NCI-H82 (cell line): ENCODE measurements at places on chromosomes 1 and 21.

GRCh38 chr1:18384471-18384870, 96.3 kb upstream of the KLHDC7A start:
- DNase-seq, result peak; percentile 21

- DNase-seq, result no peak
Measured at GRCh38 chr1:32138965-32139364, 31.1 kb downstream of the KPNA6 start.

GRCh38 chr1:54792686-54793282, 8.3 kb downstream of the TTC22 start:
- peak; percentile 89 for DNase-seq

GRCh38 chr1:57886376-57886775, 462.5 kb upstream of the DAB1 start:
- no peak for DNase-seq

DNA sequence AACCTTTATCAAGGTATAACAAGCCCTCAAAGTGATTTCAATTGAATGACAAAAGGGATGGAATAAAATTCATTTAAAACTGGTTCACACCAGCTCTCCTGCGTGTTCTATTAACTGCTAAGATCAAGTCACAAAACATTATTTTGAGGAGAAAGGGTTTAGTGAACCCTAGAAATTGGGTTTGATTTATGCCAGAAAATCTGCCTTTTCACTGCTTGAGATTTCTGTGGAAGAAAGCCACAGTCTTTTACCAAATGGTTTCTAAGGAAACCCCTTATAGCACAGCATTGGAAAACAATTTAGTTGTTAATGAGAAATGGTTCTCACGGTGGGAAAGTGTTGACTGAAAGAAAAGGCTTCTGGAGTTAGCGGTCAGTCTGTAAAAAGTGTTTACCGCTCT, 43.6 kb upstream of the DPH5 start:
- no peak for DNase-seq

GRCh38 chr1:156140879-156141707, 12.3 kb upstream of the SEMA4A start:
- peak; percentile 77 for DNase-seq

- peak; percentile 83 for DNase-seq
Measured at GRCh38 chr1:234611847-234612351, 1.9 kb upstream of the IRF2BP2 start.

- DNase-seq, result no peak
Measured at GRCh38 chr1:103859721-103860120, 110.0 kb downstream of the AMY1C start.

DNA sequence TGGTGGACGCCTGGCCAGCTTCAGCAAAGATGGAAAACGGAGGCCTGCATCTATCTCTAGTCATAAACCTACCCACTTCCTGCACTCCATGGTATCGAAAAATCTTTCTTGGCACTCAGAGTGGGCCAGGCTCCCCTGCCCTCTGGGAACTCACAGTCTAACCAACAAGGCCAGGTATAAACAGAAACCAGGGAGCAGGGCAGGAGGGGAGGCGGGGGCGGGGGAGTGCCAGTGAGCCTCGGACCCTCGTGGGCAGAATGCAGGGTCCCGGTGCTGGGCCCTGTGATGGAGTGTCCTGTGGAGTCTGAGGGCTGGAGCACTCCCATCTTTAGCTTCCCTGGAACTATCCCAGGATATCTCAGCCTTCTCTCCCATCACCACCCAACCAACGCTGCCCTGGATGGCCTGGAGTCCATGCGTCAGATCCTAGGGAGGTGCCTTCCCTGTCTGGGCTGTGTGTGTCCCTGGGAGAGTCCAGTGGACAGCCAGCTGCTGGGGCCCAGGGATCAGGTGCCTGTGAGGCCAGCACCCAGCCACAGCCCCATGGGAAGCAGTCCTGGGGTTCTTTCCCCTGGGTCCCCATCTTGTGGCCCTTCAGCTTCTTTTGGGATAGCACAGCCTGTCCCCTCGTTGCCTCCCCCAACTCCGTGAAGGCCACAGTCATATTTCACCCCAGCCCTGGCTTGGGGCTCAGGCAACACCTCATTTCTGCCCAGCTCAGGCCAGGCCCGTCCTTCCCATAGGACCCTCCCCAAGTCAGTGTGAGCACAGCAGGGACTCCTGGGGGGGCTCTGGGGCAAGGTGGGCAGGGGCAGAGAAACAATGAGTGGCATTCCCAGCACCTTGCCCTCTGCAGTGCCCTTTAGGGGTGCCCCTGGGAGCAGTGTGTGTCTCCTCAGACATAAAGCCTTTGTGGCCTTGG, 1.1 kb upstream of the EPS8L3 start:
- DNase-seq, result no peak

GRCh38 chr1:55582084-55582483, 366.9 kb upstream of the USP24 start:
- no peak for DNase-seq

GRCh38 chr1:222010306-222010705, 268.4 kb upstream of the DUSP10 start:
- DNase-seq, result no peak

- DNase-seq, result peak; percentile 75
Measured at GRCh38 chr21:17903029-17903806, 84.1 kb upstream of the C21orf91 start.

- DNase-seq, result peak; percentile 24
Measured at GRCh38 chr1:244060686-244061085, 9.6 kb downstream of the ZBTB18 start.

GRCh38 chr1:58928514-58928913, 144.7 kb upstream of the JUN start:
- no peak for DNase-seq

- no peak for DNase-seq
Measured at GRCh38 chr1:246577720-246578106, 11.5 kb downstream of the CNST start.

DNA sequence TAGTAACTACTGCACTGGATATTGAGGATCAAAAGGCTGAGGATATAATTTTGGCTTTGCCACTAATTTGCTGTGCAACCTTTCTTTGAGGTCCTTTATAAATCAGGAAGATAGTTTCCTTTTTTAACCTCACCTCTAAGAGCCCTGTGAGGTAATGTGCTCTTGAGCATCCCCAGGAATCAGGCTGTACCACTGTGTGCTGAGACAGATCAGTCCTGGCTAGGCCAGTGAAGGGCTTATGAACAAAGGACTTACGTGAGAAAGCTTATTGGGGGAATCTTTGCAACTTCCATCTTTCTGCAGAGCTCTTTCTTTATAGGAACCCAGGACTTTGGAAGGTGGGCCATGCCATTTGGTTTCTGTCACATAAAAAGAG, 188.9 kb downstream of the SIPA1L2 start:
- no peak for DNase-seq

GRCh38 chr1:166170075-166170474, 3.3 kb upstream of the FAM78B start:
- DNase-seq, result no peak

DNA sequence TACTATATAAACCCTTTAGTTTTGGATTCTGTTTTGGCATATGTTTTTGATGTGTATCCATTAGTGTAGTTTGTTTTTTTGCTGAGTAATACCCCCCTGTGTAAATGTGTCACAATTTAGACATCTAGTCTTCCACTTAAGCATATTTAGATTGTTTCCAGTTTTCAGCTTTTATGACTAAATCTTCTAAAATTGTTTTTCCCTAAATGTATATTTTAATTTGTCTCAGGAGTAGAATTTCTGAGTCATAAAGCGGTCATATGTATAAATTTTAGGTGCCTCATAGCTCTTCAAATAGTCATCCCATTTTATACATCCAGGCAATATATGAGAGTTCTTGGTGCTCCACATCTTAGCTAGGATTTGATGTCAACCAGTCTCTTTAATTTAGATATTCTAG, 1348.0 kb downstream of the MRPL39 start:
- DNase-seq, result no peak

DNA sequence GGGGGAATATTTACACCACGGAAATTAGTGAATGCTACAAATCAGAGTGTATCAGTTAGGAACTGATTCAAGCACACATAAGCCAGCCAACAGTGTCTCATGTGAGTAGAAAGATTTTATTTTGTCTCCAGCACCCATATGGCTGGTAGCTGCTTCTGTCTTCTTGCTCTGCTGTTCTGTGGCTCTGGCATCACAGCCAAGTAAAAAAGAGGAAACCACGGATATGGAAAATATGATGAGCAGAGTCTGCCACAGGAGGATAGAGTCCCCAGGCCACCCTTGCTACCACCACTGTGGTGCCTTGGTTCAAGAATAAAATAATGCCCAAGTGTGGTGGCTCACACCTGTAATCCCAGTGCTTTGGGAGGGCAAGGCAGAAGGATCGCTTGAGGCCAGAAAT, 53.6 kb upstream of the SPOCD1 start:
- no peak for DNase-seq

DNA sequence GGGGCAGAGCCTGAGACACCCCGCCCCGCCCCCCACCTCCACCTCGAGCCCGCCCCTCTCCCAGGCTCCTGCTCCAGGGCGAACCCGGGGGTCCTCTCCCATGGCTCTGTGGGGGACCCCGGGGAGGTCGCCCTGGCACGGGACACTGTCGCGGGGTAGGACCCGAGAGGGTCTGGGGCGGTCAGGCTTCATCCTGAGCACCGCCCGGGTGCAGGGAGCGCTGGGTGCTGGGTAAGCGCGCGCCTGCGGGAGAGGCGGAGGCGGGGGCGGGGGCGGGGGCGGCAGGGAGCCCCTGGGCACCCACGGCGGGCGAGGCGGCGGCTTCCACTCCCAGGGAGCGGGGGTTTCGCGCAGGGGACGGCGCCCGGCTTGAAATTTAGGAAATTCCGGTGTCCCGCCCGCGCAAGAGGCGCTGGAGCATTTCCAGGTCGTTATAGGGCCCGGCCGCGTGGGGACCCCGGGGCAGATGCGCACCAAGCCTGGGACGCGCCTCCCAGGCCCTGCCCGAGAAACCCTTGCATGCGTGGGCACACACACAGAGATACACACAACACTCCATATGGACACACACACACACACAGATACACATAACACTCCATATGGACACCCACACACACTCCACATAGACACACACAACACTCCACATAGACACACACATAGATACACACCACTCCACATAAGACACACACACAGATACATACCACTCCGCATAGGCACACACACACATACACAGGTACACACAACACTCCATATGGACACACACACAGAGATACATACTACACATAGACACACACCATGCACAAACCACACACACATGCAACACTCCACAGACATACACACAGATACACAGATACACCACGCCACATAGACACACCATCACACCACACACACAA, 48.7 kb upstream of the SLC19A1 start:
- DNase-seq, result peak; percentile 67

GRCh38 chr1:75338616-75339483, 204.7 kb downstream of the LHX8 start:
- no peak for DNase-seq

GRCh38 chr1:13983393-13983792, 283.4 kb downstream of the PRDM2 start:
- no peak for DNase-seq

DNA sequence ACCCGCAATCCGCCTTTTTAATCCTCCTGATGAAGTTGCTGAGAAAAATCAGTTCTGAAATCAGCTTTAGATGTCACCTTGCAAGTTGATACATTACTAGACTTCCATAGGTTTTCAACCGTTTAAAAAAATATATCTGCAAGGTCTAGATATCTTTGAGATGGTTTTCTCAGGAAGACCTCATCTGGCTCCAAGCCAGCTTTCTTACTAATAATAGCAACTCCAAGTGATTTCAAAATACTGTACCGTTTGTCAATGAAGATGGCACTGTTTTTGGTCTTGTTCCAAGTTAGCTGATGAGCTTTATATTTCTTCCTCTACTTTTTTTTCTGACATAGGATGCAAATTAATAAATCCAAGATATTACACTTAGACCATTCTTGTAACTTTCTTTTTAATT, 40.3 kb downstream of the LRRC8C start:
- DNase-seq, result no peak

DNA sequence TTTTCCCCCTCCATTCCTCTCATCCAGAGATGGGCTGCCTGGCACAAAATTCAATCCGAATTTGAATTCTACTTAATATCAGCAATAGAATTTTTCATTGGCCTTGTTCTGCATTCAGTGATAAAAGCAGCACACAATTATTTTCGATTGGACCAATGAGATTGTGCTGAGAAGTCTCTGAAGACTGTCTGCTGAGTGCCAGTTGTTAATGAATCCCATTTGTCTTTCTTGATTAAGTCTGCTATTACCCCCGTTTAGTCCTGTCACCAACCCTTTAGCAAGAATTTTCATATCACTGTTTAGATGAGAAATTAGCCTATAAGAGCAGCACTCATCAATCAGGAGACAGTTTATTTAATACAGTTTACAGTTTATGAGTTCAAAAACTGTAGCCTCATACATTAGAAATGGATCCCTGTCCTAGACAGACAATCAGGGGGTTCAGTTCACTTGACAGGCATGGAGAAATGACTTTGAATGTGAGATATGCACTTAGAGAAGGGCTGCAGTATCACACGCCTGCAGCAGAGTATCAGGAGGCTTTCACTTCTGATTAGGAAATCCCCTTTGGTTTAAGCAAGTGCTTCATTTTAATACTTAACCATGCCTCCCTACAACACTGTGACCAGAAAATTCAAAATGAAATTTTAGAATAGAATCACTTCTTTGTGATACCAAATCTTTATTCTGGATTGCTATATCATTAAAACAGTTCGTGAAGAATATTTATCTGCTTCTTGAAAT, 304.7 kb upstream of the PTBP2 start:
- no peak for DNase-seq

- DNase-seq, result no peak
Measured at GRCh38 chr1:19067182-19067911, 110.9 kb upstream of the IFFO2 start.

DNA sequence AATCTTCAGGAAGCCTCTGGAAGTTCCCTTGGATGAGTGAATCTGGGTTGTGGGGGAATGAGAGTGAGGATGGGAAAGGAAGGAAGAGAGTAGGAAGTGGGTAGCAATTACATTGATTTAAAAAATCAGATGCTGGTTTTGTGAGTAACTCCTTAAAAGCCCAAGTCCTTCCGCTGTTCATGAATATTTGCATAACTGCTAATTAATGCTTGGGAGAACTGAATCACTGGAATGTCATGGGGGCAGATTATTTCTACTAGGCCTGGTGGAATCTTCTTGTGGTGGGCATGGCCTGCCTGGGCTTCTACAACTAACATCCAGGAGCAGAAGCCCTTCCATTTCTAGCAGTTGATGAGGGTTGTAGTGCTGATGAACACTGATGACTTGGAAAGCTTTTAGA, 52.7 kb downstream of the FASLG start:
- DNase-seq, result no peak

GRCh38 chr1:106910798-106911197, 145.7 kb upstream of the PRMT6 start:
- DNase-seq, result no peak

GRCh38 chr1:59249396-59250137, 47.3 kb upstream of the FGGY start:
- no peak for DNase-seq

- peak; percentile 99 for DNase-seq
Measured at GRCh38 chr1:42420911-42421585, 34.8 kb downstream of the ZMYND12 start.

GRCh38 chr1:59605184-59605583, 209.6 kb upstream of the HOOK1 start:
- DNase-seq, result no peak

GRCh38 chr1:70487910-70488665, 77.0 kb downstream of the CTH start:
- DNase-seq, result peak; percentile 97
